ENCODE measurements at places on chromosomes 5 and 9. TPM values are rescaled to one million over a fixed set of nuclear protein-coding genes. Genes with fewer than 3 reads are reported as not detected.

The KCNV2 gene
- not detected for total RNA-seq

The NOXA1 gene
- 0.65 TPM for total RNA-seq

DNA sequence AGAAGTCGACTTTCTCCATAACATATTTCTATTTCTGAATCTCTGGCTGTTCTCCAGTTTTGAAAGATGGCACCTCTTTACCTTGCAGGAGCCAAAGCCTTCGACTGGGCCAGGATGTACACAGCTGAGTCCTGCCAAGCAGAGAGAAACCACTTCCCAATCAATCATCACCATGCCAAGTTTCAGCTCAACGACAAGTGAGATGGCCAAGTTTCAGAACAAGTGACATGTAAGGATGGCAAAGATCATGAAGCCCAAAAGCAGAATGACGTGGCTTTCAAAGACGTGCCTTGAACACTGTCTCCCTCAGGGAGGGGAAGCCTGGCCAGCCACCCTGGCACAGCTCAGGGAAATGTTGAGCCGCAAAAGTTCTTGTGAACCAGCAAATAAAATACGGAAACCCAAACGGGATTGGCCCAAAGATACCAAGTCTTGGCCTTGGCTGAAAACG lies 17.7 kb downstream of the STK10 start:
- DNase-seq: no peak
- no peak overlapping the region for H3K4me3 ChIP-seq
- no peaks in the 10 kb centered on the region for H3K27me3 ChIP-seq
- peaks cover 22% of the 10 kb centered on the region for H3K4me1 ChIP-seq
- no peaks in the 10 kb centered on the region for H3K36me3 ChIP-seq
- no peak overlapping the region for H3K27ac ChIP-seq

GRCh38 chr5:159100025-159100781 lies 487 bp upstream of the EBF1 start:
- peaks cover 40% of the 10 kb centered on the region for H3K4me1 ChIP-seq
- H3K27me3 ChIP-seq: peaks cover 92% of the 10 kb centered on the region
- H3K27ac ChIP-seq: no peak overlapping the region
- H3K4me3 ChIP-seq: peak overlapping the region; percentile 57
- no peaks in the 10 kb centered on the region for H3K36me3 ChIP-seq
- DNase-seq: peak; percentile 97

DNA sequence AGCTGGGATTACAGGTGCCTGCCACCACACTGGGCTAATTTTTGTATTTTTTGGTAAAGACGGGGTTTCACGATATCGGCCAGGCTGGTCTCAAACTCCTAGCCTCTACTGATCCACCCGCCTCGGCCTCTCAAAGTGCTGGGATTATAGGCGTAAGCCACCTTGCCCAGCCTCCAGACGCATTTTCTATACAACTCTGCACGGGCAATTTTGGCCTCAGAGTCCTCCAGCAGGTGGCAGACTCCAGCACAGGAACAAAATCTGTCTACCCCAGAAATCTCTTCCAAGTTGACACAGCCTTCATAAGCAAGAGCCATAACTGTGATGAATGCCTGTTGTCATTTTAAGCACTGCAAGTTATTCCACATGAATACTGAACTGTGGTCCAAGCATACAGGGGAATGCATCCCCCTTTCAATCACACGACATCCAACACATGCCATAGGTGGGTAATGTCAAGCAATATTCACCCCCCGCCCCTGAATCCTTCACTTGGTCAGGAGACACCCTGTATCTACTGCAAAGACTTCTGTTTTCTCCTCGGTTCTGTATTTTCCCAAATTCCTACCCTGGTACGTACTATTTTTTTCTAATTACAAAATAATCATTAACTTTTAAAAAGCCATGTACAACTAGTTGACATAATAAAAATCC lies 50.8 kb downstream of the ALDH7A1 start:
- H3K27ac ChIP-seq: no peak overlapping the region
- peaks cover 8% of the 10 kb centered on the region for H3K36me3 ChIP-seq
- DNase-seq: peak; percentile 50
- no peaks in the 10 kb centered on the region for H3K27me3 ChIP-seq

- no peaks in the 10 kb centered on the region for H3K4me1 ChIP-seq
- H3K27ac ChIP-seq: no peak overlapping the region
- no peak for DNase-seq
- H3K4me3 ChIP-seq: no peak overlapping the region
Observed at GRCh38 chr9:133518706-133519449, 5.9 kb downstream of the MYMK start.

All from neural progenitor cell (in vitro differentiated cells).